Nephron progenitor cell (in vitro differentiated cells): ENCODE measurements at places on chromosomes 2 and 18.

DNA sequence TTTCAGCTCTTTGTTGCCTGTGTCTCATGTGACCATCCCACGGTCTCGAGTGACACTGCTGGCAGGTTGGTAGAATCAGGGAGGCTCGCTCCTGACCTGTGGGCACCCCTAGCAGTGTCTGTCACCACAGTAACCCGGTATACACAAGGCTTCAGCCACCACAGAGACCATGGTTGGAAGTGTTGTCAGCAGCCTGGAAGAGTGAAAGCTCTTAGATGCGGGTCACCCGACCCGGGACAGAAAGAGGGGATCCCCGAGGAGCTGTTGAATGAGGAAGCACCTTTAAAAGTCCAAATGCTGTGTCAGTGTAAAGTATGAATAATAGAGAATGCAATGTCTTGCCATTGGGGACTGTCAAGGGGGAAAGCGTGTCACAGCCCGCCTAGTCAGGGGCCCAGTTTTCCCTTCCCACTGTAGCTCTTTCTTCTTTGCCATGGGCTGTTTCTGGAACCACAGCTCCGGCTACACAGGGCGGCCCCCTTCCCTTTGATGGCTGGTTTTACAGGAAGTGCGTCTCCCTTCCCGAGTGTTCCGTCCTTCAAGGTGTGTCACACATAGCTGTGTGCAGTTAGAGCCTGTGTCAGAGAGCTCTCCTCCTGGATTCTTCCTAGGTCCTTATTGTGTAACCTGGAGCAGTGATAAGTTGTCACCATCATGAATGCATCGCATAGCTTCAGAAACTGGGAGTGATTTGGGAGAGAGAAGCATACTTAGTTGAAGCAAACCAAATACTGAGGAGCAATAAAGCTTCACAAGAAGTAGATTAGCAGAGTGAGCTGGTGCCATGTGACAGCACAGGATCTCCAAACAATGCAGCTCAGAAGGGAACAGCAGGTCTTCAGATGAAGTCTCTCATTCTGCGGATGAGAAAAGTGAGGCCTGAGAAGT lies 81.4 kb downstream of the MTCL1 start:
- DNase-seq = no peak

- no peak for DNase-seq
These were observed 274.8 kb downstream of the SS18 start for GRCh38 chr18:25815659-25816058.

DNA sequence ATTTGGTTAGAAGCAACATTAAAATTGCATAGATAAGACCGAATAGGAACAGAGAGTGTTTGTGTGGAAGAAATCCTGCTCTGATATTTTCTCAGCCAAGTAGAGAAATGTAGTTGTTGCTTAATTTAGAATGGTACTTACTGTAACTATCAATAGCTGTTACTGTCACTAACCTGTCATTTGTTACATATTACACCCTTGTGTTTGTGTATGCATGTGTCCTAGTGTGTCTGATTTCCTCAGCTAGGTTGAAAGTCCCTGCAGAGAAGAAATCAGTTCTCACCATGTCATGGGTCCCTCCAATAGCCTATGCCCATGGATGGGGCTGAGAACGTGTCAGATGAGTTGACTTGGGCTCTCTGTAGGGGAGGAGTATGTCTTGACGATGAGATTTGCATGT lies 94.4 kb downstream of the SPTBN1 start:
- no peak for DNase-seq

- no peak for DNase-seq
These were observed 158.7 kb downstream of the MGAT5 start for GRCh38 chr2:134412639-134412999.

DNA sequence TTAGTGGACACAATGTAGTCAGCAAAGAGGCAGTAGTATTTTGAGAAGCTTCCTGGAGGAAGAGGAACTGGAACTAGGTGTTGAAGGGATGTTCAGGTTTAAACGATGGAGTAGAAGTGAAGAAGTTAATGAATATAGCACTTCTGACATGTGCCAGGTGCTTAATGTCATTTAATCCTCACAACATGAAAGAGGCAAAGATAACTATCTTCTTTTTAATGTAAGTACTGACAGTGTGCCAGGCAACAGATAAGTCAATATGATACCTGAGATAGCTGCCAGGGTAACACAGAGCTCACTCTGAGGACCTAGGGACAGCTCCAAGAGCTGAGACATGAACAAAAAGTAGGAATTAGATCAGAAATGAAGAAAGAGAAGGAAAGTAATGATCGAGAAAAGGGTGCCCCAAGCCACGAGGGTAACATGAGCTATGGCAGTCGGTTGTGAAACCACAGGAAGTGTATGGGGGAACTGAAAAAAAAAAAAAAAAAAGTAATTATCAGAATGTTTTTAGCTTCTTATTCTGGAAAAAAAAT lies 140.7 kb downstream of the RNF144A start:
- no peak for DNase-seq

DNA sequence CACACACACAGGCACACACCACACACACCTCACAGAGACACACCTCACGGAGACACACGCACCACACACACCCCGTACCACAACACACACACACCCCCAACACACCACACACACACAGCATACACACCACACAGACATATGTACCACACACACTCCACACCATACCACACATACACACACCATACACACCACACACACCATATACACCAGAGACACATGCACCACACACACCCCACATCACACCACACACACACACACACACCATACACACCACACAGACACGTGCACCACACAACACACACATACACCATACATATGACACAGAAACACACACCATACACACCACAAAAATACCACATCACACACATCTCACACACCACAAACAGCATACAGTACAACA lies 850.7 kb downstream of the RNF144A start:
- DNase-seq = no peak

GRCh38 chr2:9747396-9747795 lies 95.9 kb upstream of the TAF1B start:
- DNase-seq = no peak

GRCh38 chr2:237430861-237431260 lies 16.9 kb upstream of the COL6A3 start:
- no peak for DNase-seq

GRCh38 chr2:165886487-165887146 lies 67.0 kb downstream of the TTC21B start:
- no peak for DNase-seq

DNA sequence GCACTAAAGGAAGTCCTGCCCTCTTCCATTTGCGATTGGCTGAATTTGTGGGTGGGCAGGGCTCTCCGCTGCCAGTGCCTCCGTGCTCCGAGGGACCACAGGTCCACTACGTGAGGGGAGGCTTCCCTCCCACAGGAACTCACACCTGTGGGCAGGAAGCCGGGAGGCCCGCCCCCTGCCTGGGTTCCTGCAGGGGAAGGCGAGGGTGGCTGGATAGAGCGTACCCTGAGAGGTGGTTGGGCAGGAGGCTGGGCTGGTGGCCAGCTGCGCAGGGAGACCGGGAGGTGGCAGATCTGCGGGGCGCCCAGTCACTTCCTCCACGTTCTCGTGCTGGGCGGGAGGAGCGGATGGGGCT lies 47.0 kb upstream of the PTH2R start:
- DNase-seq = no peak

DNA sequence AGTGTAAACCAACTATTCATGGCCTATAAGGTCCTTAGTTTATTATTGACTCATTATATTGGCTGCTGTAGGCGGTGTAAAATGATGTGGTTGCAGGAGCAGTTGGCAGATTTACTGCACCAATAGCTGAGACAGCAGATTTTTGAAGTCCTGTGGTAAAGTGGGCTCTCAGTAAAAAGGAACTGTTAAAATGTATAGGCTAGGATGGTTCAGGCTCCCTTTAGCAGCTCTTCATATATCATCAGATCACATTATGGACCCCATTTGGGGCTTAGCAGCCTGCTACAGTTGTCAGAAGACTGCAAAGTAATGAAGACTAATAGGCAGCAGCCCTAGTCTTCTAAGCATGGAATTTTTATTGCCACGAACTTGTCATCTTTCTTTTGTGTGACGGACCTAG lies 27.8 kb downstream of the MTX2 start:
- DNase-seq = peak; percentile 8

GRCh38 chr18:13178976-13179375 lies 39.6 kb upstream of the LDLRAD4 start:
- no peak for DNase-seq

DNA sequence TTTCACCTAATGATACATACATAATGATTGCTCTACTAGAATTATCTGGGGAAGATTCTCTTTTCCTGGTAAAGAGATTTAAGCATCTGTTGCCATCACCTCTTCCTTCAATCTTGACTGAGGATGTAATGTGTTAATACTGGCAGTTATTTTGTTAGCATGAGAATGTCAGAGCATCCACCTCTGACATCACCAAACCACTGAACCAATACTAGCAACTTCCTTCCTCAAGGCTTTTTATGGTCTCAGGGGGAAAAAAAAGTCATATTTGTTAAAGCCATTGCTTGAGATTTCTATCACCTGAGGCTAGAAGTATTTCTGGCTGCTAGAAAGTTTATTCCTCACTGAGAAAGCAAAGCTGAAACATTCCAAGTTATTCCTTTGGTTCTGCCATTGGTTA lies 48.5 kb downstream of the DSEL start:
- no peak for DNase-seq

- DNase-seq = no peak
These were observed 687 bp upstream of the DSG3 start for GRCh38 chr18:31446854-31447253.
